ACHN (cell line): ENCODE measurements at places on chromosomes 12 and 14.
A peak's percentile ranks its signal among the peaks of the same experiment; 100 is the strongest.

- peak; percentile 99 for DNase-seq
Observed at GRCh38 chr12:65631621-65632111, 192.6 kb upstream of the HMGA2 start.

- peak; percentile 68 for DNase-seq
Observed at GRCh38 chr12:122865268-122866231, 30.3 kb downstream of the HIP1R start.

DNA sequence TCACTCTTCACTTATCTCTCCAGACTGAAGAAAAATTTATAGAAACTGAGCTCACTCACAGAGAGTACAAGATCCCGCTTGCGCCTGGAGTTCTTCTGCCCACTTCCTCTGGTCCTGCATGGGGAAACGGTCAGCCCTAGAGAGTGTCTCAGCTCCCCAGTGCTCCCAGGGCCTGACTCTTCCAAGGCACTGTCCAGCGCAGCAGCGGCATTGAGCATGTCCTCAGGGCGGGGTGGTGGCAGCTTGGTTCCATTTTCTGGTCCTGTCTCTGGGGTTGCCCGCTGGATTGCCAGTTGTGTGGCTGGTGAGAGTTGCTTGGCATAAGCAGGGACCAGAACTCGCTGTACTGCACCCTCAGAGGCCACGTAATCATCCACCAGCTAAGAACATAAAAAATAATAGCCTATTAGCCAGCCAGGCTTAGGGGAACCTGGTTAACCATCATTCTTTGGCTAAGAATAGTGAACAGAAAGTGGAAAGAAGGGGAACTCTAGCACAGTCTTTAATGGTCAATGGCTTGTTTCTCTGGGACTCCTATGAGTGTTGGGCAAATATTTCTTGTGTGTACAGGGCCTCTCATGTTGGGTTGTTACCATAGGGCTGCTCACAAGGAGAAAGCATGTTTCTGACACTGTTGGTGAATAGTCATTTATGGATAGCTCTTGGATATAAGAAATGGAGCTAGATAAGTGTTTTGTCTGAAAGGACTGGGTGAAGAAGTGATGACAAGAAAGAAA, 13.7 kb upstream of the AJUBA start:
- no peak for DNase-seq

GRCh38 chr12:122411537-122411936, 10.9 kb downstream of the CLIP1 start:
- no peak for DNase-seq

DNA sequence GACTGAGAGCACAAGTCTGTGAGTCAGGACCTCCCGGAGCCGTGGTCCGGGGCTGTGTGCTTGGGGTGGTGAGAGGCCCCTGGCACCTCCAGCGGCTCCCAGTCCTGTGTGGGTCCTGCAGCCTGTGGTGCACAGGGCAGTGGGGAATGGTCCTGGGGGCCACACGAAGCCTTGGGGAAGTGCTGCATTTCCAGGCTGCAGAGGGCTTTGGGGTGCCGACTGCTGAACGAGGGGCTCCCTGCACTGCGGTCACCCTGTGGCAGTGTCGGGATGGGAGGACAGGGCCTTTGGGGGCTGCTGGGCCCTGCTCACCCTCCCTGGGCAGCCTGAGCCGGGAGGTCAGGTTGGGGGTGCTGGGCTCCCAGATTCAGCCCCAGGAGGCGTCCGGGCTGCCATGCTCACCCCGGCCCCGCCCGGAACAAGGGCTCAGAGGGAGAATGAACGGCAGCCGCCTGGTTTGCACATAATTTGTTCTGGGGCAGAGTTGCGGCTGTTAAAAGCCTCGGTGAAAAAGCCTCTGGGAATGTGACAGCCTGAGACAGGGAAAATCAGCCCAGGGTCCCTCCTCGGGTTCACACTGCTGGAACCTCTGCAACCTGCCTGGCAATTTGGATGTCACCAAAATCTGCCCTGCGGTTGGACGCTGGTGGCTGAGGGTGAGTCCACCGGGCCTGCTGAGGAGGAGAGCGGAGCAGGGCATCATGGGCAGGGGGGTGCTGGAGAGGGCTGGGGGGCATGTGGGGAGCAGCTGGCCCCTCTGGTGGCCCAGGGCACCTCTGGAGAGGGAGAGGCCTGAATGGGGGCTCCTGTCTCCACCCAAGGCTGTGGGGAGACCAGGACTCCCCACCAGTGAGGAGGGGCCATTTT, 109.2 kb downstream of the KIF26A start:
- DNase-seq, result no peak

GRCh38 chr12:38385486-38385885, 68.9 kb downstream of the ALG10B start:
- no peak for DNase-seq

- DNase-seq, result no peak
Observed at GRCh38 chr12:6360578-6361490, 14.5 kb downstream of the SCNN1A start.

DNA sequence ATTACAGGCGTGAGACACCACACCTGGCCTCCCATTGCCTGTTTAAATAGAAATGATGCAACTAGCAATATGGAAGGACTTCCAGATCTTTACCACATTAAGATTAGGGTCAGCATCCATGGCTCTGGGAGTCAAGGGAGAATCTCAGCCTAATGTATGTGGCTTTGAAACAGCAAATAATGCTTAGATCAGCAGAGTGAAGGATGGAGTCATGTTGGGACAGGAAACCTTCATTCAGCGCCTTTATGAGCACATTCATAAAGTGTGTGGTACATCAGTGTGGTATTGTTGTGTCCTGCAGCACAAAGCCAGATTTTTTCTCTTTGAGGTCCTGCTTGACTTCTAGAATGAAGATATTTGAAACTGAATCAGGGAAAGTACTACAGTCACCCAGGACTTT, 15.3 kb upstream of the SPSB2 start:
- DNase-seq, result no peak

DNA sequence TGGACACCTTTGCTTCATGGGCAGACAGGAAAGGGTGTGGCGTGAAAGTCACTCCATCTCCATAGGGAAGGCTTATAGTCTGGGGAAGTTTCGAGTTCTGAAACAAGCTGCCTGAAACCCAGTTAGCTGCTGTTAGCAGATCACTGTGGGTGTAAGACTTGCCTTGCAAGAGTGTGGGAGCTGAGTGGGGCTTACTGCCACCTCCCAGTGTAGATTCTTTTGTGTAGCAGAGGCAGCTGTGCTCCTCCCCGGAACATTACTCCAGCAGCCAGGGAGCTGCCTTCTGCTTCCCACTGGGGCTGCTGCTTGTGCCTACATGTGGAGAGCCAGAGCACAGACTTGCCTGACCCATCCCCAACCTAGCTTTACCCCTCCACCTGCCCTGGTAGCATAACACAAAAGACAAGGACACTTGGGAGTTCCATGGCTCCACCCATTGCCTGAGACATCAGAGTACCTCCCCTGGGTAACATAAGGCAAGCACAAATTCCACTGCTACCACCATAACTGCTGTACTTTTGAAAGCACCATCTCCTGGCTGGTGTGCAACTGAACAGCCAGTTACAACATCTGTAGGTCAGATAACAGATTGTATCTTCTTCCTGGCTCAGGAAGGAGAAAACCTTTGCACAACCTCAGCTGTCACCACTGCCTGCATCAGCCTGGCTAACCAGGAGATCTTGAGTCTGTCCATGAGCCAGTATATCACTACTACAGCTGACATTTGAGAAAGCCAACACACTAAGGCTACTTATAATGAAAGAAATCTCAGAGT, 69.5 kb downstream of the ADAMTS20 start:
- no peak for DNase-seq

DNA sequence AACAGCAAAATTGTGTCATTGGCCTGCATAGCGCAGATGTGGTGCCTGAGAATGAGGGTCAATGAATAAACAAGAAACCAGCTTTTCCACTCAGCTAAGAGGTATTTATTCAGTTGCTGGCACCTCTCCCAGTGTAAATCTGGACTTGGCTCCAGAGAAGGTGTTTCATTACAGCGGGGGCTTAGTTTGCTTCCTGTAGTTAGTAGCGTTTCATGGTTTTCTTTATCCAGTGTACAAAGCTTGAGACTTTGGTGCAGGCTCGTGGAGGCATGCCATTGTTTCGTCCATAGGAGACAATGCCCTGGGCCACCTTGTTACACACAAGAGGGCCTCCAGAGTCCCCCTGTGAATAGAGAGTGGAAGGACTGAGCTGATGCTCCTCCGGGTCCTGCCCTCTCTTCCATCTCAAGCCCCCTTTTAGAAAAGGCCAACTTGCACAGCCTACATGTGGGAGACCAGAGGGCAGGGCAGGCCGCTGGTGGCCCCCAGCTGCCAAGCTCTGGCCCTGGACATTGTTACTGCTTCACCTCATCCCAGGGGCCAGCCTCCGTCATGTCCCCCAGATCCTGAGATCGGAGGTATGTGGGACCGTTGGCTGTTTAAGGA, 3.0 kb downstream of the GZMB start:
- no peak for DNase-seq

- peak; percentile 78 for DNase-seq
Observed at GRCh38 chr12:57242691-57243454, 8.1 kb downstream of the STAC3 start.

- peak; percentile 72 for DNase-seq
Observed at GRCh38 chr12:85029456-85029855, 6.6 kb downstream of the TSPAN19 start.

DNA sequence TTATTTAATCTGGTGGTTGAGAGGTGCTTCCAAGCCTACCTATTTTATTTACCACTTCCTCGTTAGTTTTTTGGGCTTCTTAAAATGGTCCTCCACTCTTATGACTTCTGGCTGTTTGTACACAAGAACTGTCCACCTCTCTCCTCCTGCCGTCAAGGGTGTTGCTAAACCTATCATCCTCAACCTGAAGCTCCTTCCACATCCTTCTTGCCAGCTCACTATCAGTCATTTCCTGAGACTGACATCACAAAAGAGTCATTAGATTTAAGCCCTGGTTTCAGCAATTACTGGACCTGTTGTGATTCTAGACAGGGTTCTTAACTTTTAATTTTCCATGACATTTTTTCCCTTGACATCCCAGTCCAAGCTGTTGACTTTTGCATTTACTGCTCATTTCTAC, 91.9 kb downstream of the BICD1 start:
- DNase-seq, result peak; percentile 26

DNA sequence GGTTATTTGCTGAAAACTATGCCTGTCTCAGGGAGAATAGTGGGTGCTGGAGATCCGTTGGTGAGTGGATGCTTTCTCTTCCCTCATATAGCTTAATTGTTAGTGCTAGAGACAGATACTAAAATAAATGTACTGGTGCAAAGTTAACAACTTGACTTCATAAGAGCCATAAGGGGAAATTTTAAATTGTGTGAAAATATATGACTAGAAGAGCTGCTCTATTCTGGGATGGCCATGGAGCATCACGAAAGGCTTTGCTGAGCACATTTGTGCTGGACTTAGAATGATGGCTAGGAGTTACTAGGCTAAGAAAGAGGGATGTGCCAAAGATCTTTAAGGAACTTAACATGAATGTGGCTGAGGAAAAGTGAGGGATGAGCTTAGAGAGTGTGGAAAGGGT, 668.8 kb downstream of the NRXN3 start:
- DNase-seq, result no peak

- DNase-seq, result no peak
Observed at GRCh38 chr14:101729382-101729781, 32.1 kb upstream of the PPP2R5C start.

DNA sequence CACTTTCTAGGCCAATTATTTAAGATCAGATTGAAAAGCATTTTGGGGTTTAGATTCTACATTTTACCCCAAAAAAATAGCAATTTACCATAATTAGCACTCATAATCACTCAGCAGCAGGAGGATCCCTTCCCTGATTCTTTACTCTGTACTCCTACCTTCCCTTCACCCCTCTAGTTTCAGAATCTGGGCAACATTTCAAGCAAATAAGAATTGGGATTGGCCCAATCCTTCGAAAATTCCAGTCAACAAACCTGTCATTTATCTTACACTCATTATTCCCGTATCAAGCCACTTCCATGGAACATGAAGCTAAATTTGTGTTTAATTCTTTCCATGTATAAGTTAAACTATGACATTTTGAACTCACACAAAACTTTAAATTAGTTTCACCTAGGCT, 349.1 kb upstream of the USP15 start:
- DNase-seq, result no peak

GRCh38 chr12:76020281-76020680, 11.3 kb downstream of the PHLDA1 start:
- DNase-seq, result peak; percentile 91

DNA sequence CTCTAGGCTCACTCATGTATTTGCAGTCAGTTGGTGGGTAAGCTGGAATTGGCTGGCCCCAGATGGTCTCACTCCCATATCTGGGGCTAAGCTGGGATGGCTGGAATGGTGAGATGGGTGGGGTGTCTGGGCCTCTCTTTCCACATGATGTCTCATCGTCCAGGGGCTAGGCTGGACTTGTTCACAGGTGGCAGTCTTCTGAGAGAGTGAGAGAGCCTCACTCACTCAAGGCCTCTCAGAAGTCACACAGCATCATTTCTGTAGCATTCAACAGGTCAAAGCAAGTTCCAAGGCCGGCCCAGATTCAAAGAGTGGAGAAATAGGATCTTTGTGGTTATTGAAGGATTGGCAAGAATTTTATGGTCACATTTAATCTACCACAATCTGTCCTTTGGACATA, 102.7 kb downstream of the UNC79 start:
- DNase-seq, result no peak

GRCh38 chr14:100408350-100409002, 85.3 kb downstream of the SLC25A47 start:
- DNase-seq, result no peak

GRCh38 chr12:124322271-124322998, 27.5 kb downstream of the RFLNA start:
- peak; percentile 51 for DNase-seq

GRCh38 chr14:33369972-33370371, 431.3 kb downstream of the NPAS3 start:
- DNase-seq, result no peak

DNA sequence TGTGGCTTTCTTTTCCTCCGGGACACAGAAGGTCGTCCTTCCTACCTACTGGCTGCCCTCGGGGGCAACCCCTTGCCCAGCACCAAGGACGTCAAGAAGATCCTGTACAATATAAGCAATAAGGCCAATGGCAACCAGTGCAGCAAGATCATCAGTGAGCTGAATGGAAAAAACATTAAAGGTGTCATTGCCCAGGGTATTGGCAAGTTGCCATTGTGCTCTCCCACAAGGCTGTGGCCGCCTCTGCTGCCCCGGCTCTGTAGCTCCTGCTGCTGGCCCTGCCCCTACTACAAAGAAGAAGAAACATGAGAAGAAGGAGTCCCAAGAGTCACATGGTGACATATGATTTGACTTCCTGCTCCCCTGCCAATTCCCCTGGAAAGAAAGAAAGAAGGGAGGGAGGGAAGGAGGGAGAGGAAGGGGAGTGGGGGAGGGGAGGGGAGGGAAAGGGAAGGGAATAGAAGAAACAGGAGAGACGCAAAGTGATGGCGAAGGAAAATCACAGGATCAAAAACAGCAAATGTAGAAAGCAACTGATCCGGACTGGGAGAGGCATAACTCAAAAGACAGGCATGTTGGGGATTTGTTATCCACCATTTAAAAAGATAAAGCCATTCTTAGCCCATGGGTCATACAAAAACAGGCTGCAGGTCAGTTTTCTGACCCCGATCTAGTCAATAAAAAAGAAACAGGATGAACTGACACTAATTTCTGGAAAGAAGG, 61.3 kb upstream of the RESF1 start:
- DNase-seq, result no peak

DNA sequence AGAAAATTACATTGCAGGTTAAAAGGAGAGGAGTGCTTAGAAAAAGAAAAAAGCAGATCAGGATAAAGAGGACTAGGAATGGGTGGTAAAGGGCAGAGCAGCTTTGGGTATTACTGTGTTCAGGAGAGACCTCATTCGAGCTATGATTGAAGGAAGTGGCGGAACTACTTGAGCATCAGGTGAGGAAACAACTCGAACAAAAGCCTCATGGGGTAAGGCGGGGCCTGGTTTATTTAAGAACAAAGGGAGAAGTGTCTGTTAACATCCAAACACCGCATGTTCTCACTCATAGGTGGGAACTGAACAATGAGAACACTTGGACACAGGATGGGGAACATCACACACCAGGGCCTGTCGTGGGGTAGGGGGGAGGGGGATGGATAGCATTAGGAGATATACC, 444.6 kb upstream of the CCDC196 start:
- DNase-seq, result no peak
